ENCODE measurements at places on chromosomes 3 and 15.

DNA sequence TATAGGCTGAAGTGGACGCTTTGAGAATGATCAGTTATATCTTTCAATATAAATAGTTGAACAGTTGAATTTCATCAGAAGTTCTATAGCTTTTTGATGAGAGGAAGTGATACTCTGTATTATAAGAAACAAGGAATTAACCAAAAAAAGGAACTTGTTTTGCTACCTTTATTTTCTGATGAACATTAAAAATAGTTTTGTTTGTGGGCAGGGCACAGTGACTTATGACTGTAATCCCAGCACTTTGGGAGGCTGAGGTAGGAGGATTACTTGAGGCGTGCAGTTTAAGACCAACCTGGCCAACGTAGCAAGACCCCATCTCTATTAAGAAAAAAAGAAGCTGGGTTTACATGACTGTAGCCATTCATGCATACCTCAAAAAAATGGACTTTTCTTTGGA lies 16.7 kb downstream of the BLOC1S6 start:
- no peak for DNase-seq

DNA sequence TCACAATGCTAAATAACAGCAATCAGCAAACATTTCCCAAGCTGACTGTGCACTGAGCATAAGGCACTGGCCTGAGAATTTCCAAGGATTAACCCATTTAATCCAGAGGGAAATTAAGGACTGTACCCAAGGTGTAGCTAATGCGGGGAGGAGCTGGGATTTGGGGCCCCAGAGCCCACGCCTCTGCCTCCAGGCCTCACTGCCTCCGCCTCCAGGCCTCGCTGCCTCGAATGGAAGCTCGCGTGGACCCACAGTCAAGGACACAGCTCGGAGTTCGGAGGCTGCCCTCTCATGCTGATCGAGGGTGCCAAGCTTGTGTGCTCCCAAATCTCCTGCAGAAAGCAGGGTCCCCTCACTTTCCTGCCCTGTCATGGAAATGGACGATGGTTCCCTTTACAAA lies 76.5 kb upstream of the SNRPA1 start:
- no peak for DNase-seq

DNA sequence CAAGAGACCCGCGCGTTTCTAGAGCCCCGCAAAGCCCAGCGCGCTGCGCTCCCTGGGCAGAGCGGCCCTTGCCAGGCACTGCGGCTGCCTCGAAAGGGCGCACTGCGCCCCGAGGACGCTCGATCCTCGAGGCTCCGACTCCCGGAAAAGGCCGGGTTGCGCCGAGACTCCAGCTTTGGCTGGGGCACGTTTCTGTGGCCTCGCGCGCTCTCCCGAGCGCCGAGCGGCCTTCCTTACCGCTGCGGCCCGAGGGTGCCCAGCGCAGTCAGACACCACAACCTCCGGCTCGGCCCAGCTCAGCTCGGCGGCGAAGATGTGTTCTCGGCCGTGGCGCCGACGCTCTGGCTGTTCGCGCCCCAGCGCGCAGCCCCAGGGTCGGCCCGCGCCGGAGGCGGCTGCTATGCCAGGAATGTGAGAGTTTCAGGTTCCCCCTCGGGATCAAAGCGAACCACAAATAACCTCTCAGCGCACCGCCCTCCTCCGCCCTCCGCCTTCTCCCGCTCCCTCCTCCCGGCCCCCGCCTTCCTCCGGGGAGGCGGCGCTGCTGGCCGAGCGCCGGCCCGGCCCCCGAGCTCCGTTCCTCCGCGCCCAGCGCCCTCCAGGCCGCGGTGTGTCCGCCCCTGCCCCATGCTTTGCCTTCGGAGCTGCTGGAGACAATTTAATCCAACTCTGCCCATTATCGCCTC lies at the start of gene AMOTL2:
Gene AMOTL2, minus strand, starts transcription at position 343 of the 686 bp plus-strand sequence. CDS start 3,014 bp downstream, outside the sequence.
- DNase-seq, result peak; percentile 93

- DNase-seq, result no peak
Measured at GRCh38 chr3:23872330-23872729, 44.5 kb downstream of the NKIRAS1 start.

DNA sequence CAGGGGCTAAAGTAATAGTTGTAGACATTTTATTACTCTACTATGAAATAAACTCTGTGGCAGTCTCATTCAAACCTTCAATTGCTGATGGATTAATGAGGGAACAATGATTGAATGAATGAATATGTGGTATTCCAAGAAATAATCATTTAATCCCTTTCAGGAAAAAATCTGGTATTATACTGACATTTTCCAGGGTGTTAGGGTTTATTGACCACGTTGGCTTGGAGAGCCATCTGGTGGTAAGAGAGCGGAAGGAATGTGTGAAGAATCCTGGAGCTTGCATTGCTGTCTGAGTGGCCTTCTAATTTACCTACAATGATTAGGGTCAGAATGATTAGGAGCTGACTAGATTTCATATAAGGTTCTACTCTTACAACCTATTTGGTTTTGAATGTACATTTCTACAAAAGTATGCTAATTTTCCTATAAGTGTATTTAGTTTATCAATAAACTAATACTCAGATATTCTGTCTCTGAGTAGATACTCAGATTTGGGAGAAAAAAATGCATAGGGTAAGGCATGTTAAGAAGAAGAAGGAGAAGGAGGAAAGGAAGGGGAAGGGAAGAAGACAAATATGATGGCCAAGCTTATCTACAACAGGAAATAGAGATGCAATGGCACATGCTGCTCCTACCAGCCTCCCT lies 249.9 kb downstream of the ROBO1 start:
- no peak for DNase-seq

GRCh38 chr3:142779591-142779990 lies 55.8 kb downstream of the TRPC1 start:
- no peak for DNase-seq

- no peak for DNase-seq
Measured at GRCh38 chr3:179956416-179956830, 80.3 kb downstream of the PEX5L start.

- no peak for DNase-seq
Measured at GRCh38 chr15:42623951-42624350, 48.5 kb downstream of the STARD9 start.

- no peak for DNase-seq
Measured at GRCh38 chr3:196712514-196713413, 587 bp downstream of the PIGX start.

DNA sequence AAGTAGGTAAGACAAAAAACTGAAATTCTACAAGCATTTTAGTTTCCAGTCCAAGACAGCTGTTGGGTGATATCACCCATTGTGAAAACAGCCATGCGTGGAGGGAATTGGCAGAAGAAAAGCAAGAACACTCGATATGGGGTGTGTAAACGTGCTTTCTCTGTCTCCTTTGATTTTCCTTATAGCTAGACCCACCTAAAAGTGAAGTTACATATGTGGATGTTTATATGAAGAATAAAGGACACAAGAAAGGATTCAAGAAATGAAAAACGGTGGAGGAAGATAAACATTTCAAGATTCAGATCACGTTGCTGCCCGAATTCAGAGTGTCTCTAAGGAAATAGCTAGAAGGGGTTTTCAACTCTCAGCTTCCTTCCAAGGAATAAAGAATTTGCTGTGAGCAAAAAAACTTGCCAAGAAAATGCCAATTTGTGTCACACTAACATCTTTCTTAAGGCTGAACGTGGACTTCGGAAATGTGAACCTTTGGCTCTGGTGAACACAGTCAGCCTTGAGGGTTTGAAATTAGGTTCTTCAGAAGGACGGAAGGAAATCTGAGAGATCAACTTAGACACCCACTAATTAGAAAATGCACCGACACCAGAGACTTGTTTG lies 269.0 kb upstream of the ADAMTS9 start:
- DNase-seq, result peak; percentile 44

Measured in right forelimb (tissue), 1 donor.